ENCODE measurements at places on chromosomes 4 and X. TPM values are rescaled to one million over a fixed set of nuclear protein-coding genes. Genes with fewer than 3 reads are reported as not detected.

GPR50 gene
- not detected for total RNA-seq

REPS2 gene
- total RNA-seq: 2.6 TPM

LRIT3 gene
- total RNA-seq: under 0.01 TPM

IL1RAPL1 gene
- total RNA-seq: 1.6 TPM

NUDT11 gene
- 9.1 TPM for total RNA-seq

MAGEC2 gene
- total RNA-seq: not detected

ADAM29 gene
- total RNA-seq: not detected

PHEX gene
- total RNA-seq: 0.24 TPM

SLIT2 gene
- 110 TPM for total RNA-seq

SGMS2 gene
- 240 TPM for total RNA-seq

MAOA gene
- 16.5 TPM for total RNA-seq

PF4V1 gene
- total RNA-seq: not detected

CDKL2 gene
- total RNA-seq: 5.7 TPM

CHRDL1 gene
- total RNA-seq: 1.6 TPM

AKAP14 gene
- not detected for total RNA-seq

KCND1 gene
- 2.1 TPM for total RNA-seq

MAGEA11 gene
- not detected for total RNA-seq

C4orf36 gene
- 1.5 TPM for total RNA-seq

TMPRSS11B gene
- total RNA-seq: not detected

MUC7 gene
- total RNA-seq: not detected

ELMOD2 gene
- 25.1 TPM for total RNA-seq

EDA2R gene
- total RNA-seq: 14.4 TPM

TMEM35A gene
- 2.6 TPM for total RNA-seq

ALPK1 gene
- 23.0 TPM for total RNA-seq

GC gene
- not detected for total RNA-seq

GYPE gene
- total RNA-seq: 0.85 TPM

GAGE1 gene
- total RNA-seq: not detected

CNKSR2 gene
- total RNA-seq: 4.3 TPM

GLRA2 gene
- not detected for total RNA-seq

HTN3 gene
- not detected for total RNA-seq

PDGFRA gene
- total RNA-seq: 519 TPM

RASSF6 gene
- under 0.01 TPM for total RNA-seq

SMS gene
- 39.1 TPM for total RNA-seq

PCSK1N gene
- 0.49 TPM for total RNA-seq

RP2 gene
- total RNA-seq: 31.2 TPM

UGT2B11 gene
- not detected for total RNA-seq

NR3C2 gene
- total RNA-seq: 3.5 TPM

UGT2B17 gene
- not detected for total RNA-seq

CORIN gene
- 6.8 TPM for total RNA-seq

EMCN gene
- 0.49 TPM for total RNA-seq

SNCA gene
- total RNA-seq: 1.9 TPM

UGT2B15 gene
- not detected for total RNA-seq

CTAG1A gene
- not detected for total RNA-seq

UGT2B28 gene
- total RNA-seq: not detected

SHOX gene
- total RNA-seq: not detected

SLC34A2 gene
- not detected for total RNA-seq

RAB28 gene
- 18.8 TPM for total RNA-seq

LRCH2 gene
- total RNA-seq: 8.4 TPM

PABPC5 gene
- 4.1 TPM for total RNA-seq

PDE6B gene
- total RNA-seq: not detected

STX18 gene
- total RNA-seq: 32.0 TPM

ZGRF1 gene
- total RNA-seq: 4.5 TPM

PRDX4 gene
- total RNA-seq: 164 TPM

RXFP1 gene
- 1.6 TPM for total RNA-seq

Data from hair follicle dermal papilla cell (primary cell).